ENCODE measurements at places on chromosomes 3 and 15.

- no peak for DNase-seq
Observed at GRCh38 chr3:177827511-177828207, 630.4 kb upstream of the TBL1XR1 start.

GRCh38 chr15:95853350-95853749 is 477.1 kb upstream of the NR2F2 start:
- no peak for DNase-seq

DNA sequence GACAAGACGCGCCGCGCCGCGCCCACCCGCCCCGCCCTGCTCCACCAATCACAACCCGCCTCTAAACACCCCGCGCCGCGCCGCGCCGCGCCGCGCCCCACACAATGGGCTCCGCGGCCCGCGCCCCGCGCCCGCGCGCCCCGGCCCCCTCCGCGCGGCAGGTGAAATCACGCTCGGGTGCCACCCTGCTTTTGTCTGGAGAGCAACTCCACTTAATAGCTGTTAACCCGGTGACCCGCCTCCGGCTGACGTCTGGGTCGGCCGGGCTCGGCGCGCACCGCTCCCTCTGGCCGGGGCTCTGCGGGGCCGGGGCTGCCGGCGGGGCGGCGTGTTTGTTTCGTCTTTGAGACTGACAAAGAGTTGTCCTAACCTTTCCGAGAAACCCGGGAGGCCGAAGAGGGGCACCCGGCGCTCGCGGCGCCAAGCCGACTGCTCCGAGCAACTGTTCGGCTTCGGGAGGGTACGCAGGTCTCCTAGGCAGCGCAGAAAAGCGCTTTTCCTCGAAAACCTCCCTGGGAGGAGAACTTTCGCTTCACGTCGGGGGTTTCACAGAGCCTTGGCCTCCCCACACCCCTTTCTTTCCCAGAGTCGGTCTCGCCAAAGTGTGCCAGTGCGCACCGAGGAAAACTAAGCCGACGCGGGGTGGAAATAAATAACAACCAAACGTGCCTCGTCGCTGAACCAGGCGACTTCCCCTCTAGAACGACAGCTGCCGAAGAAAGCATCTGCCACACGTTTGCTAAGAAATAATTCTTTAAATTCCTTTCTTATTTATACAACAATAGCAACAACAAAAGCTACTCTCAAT is 518.4 kb downstream of the FOXP1 start:
- no peak for DNase-seq

GRCh38 chr3:128328546-128329458 is 137.9 kb downstream of the DNAJB8 start:
- no peak for DNase-seq

GRCh38 chr3:181974198-181974597 is 262.5 kb downstream of the SOX2 start:
- no peak for DNase-seq

All from NCI-H1694 treated with DMSO at 0.1 percent for 48 hours (cell line).